ENCODE measurements at places on chromosomes 11 and 22.

- H3K4me1 ChIP-seq = peaks cover 29% of the 10 kb centered on the region
- H3K27ac ChIP-seq = no peak overlapping the region
- no peaks in the 10 kb centered on the region for H3K27me3 ChIP-seq
- H3K36me3 ChIP-seq = peaks cover 2% of the 10 kb centered on the region
Measured at GRCh38 chr22:39473851-39474250, 17.0 kb downstream of the MGAT3 start.

DNA sequence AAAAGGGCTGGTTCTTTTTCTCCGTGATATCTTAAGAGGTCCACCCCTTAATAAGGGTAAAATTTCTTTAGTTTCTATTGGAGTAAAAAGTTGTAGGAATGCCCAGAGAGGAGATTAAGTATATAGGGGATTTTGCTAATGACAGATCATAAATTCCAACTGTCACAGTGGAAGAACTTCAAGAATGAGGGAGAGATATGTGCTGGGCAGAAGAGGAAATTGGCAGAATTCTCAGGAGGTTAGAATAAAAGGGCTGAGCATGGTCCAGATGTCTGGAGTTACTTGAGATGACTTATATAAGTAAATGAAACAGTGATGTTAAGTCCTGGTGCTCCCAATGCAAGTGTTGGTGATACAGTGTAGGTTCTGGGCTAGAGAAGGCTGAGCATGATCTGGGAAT, 417.6 kb upstream of the ARHGAP42 start:
- no peak overlapping the region for H3K27ac ChIP-seq
- H3K36me3 ChIP-seq = no peaks in the 10 kb centered on the region
- H3K27me3 ChIP-seq = no peaks in the 10 kb centered on the region
- DNase-seq = no peak

DNA sequence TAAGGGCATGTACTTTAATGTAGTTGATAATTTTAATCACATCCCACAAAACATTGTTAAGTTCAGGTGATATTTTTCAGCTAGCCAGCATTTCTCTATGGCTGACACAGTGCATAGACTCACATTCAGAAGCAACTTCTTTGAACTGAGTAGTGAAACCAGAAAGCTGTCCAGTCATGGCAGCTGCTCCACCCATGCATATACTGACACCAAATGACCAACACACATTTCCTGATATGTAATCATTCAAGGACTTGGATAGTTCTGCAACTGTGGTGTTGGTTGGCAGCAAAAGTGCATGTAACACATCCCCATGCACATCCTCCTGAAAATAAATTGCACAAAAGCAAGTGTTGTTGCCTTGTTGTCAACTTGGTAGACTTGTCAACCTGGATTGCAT, 39.7 kb downstream of the CALCA start:
- no peaks in the 10 kb centered on the region for H3K4me1 ChIP-seq
- H3K36me3 ChIP-seq = peaks cover 11% of the 10 kb centered on the region
- no peak overlapping the region for H3K27ac ChIP-seq
- no peaks in the 10 kb centered on the region for H3K27me3 ChIP-seq
- H3K4me3 ChIP-seq = no peak overlapping the region
- DNase-seq = no peak

GRCh38 chr11:28679795-28680468, 571.7 kb downstream of the METTL15 start:
- no peaks in the 10 kb centered on the region for H3K36me3 ChIP-seq
- no peak overlapping the region for H3K27ac ChIP-seq
- H3K4me3 ChIP-seq = no peak overlapping the region
- H3K27me3 ChIP-seq = no peaks in the 10 kb centered on the region
- H3K4me1 ChIP-seq = no peaks in the 10 kb centered on the region

DNA sequence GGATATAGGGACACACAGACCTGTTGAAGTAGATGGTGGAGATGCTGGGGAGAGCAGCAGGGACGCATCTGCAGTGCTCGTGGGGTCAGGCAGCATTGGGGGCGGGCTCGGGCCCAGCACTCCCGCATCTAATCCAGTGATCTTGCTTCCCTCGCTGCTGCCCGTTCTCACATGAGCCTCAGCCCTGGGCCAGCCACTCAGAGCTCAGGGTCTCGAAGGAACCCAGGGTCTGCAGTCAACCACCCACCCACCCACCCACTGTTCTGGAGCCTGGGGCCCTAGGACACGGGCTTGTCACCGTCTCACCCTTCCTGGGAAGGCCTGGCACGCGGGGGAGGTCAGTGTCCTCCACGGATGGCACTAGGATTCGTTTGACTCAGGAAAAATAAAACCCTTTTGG, 406.0 kb downstream of the TBC1D22A start:
- DNase-seq = no peak
- H3K4me1 ChIP-seq = no peaks in the 10 kb centered on the region
- peaks cover 2% of the 10 kb centered on the region for H3K36me3 ChIP-seq
- no peaks in the 10 kb centered on the region for H3K27me3 ChIP-seq
- H3K27ac ChIP-seq = no peak overlapping the region

DNA sequence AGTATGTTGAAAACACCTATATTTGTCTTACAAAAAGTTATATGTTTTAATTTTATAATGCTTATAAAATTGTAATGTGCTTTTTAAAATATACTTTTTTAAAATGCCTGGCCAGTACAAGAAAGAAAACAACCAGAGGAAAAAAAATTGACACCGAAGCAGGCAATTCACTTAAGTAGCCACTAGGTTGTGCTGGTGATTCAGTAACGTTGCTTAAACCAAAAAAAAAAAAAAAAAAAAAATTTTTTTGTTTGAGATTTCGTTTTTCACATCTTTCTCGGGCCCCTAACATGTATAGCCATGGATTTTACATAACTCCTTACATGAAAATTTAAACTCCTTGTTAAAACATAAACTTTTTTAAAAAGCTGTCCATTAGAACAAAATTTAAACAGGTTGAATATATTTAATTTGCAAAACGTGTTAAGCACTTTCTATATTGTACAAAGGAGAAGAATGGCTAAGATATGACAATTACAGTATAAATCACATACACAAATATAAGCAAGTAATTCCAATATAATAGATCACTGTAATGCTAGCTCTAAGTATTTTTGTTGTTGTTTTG, 9.2 kb downstream of the OR8B4 start:
- no peak overlapping the region for H3K4me3 ChIP-seq
- no peaks in the 10 kb centered on the region for H3K4me1 ChIP-seq
- no peak overlapping the region for H3K27ac ChIP-seq

DNA sequence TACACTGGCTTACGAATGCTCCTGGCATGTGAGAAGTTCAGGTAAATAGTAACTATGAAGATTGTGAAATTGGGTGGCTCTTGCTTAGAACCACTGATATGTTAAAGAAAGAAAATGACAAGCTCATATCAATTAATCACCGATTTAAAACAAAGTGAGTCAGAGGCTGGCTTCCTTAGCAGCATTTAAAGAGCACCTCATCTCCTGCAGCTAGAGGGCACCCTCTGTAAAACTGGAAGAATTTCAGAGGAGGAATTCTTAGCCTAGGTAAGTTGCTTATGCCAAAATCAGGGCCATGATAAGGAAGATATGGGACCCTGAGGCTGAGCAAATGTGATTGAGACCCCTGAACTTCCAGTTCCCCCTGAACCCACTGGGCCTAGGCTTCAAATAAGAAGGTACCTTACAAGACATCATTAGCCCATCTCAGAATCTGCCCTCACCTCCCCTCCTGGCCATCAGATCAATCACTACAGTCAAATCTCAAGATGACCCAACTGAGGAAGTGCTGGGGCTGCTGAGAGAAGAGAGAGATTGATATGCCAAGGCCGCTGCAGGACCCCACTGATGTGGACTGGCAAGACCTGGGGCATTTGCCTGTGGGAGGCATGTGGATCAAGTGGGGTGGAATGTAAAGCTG, 8.6 kb upstream of the CD3E start:
- DNase-seq = peak; percentile 62
- no peaks in the 10 kb centered on the region for H3K36me3 ChIP-seq
- H3K27ac ChIP-seq = no peak overlapping the region
- H3K4me3 ChIP-seq = no peak overlapping the region
- no peaks in the 10 kb centered on the region for H3K27me3 ChIP-seq

DNA sequence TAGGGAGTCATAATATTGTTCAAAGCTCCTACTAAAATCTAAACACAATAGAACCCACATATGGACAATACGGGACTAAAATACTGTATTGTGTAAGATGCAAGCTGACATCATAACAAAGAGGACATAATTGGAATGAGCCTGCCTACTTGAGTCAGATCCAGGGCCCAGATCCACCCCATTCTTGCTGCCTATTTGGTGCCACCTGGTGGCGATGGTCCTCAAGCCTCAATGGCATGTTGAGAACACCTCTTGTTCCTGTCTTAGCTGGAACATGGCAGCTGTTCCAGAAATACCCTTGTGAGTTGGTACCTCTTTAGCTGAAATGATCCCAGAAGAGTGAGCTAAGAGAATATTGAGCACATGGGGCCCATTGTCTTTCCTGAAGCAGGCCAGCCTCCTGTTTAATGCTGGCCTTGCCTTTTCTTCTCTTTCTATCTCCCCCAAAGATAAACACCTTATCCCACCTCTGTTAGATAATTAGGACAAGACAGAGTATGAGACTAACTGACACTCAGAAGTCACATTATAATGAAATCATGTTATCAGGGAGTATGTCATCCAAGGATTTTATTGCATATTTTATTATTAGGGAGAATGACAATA, 680.9 kb upstream of the ANO5 start:
- H3K27me3 ChIP-seq = no peaks in the 10 kb centered on the region
- H3K4me1 ChIP-seq = no peaks in the 10 kb centered on the region
- H3K27ac ChIP-seq = no peak overlapping the region
- no peak overlapping the region for H3K4me3 ChIP-seq
- H3K36me3 ChIP-seq = no peaks in the 10 kb centered on the region
- peak; percentile 36 for DNase-seq

GRCh38 chr11:68575025-68575665, 109.2 kb upstream of the GAL start:
- H3K27me3 ChIP-seq = no peaks in the 10 kb centered on the region
- no peak for DNase-seq
- peaks cover 73% of the 10 kb centered on the region for H3K36me3 ChIP-seq
- H3K27ac ChIP-seq = no peak overlapping the region
- no peaks in the 10 kb centered on the region for H3K4me1 ChIP-seq
- H3K4me3 ChIP-seq = no peak overlapping the region

DNA sequence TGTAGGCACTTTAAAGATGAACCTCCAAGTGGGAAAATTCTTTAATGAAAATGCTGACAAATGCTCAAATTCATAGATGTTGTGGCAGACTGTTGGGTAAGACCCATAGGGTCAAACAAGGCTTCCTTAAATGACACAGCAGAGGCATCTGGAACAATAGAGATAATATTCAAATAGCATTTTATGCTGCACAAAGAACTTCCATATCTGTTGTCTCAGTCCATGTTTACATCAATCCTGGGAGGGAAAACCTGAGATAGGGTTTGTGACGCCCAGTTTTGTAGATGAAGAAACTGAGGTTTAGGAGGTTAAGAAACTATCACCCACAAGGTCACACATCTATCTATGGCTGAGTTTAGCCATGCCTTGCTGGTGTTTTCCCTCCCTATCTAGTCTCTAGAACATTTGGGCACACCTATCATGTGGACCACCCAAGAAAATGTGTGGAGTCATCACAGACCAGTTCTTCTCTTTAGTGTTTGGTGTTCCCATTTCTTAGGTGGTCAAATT, 106.4 kb downstream of the EHF start:
- no peaks in the 10 kb centered on the region for H3K4me1 ChIP-seq
- H3K27ac ChIP-seq = no peak overlapping the region
- no peaks in the 10 kb centered on the region for H3K36me3 ChIP-seq

- no peaks in the 10 kb centered on the region for H3K27me3 ChIP-seq
- peaks cover 65% of the 10 kb centered on the region for H3K36me3 ChIP-seq
- H3K4me1 ChIP-seq = peaks cover 71% of the 10 kb centered on the region
- H3K4me3 ChIP-seq = no peak overlapping the region
Measured at GRCh38 chr22:46289244-46289891, 7.3 kb upstream of the GTSE1 start.

GRCh38 chr11:114068327-114068726, 8.8 kb downstream of the ZBTB16 start:
- H3K36me3 ChIP-seq = peaks cover 22% of the 10 kb centered on the region
- H3K4me3 ChIP-seq = no peak overlapping the region
- H3K27me3 ChIP-seq = peaks cover 6% of the 10 kb centered on the region
- H3K4me1 ChIP-seq = peaks cover 27% of the 10 kb centered on the region
- no peak overlapping the region for H3K27ac ChIP-seq

- no peaks in the 10 kb centered on the region for H3K36me3 ChIP-seq
- no peak overlapping the region for H3K27ac ChIP-seq
- no peak overlapping the region for H3K4me3 ChIP-seq
- no peaks in the 10 kb centered on the region for H3K4me1 ChIP-seq
- DNase-seq = no peak
- no peaks in the 10 kb centered on the region for H3K27me3 ChIP-seq
Measured at GRCh38 chr11:74703211-74703610, 28.0 kb downstream of the CHRDL2 start.

DNA sequence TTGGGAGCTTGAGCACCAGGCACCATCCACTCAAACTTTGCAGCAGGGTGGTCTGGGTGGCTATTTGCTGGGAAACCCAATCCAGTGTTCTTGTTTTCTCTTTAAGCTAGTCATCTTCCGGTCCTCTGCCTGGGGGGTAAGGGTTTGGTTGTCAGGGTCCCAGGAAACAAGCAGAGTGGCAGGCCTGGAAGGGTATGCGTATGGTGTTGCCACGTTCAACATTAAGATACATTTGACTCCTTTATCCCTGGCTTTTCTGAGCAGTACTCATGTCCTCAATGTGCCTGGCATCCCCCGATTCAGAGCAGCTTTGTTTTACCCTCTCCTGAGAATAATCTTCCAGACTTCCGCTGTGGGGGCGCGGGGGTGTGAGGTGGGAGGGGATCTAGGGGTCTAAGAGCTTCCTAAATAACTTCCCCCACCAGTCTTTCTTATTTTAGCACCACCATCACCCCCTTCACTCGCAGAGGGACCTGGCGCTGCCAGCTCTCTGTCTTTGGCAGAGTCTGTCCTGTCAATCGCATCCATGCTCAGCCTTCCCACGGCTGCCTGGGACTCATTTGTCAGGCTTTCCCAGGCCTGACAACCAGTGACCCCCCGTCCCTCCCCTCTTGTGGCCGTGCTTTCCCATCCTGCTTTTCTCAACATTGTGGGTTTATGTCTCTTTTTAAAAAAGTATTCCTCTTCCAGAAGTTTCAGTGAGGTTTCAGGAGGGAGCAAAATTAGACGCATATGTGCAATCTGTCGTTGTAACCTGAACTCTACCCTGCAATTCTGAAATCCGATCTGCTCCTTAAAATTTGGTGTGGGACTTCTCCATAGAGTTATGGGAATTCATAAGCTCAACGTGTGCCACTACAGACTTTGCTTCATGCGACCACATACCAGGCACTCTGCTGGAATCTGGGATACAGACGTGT, 27.0 kb upstream of the RBFOX2 start:
- H3K27me3 ChIP-seq = peaks cover 7% of the 10 kb centered on the region
- DNase-seq = no peak
- H3K27ac ChIP-seq = no peak overlapping the region
- H3K4me1 ChIP-seq = peaks cover 10% of the 10 kb centered on the region
- H3K4me3 ChIP-seq = no peak overlapping the region

- H3K4me3 ChIP-seq = no peak overlapping the region
- H3K27me3 ChIP-seq = peaks cover 23% of the 10 kb centered on the region
- H3K27ac ChIP-seq = no peak overlapping the region
- H3K4me1 ChIP-seq = no peaks in the 10 kb centered on the region
- no peaks in the 10 kb centered on the region for H3K36me3 ChIP-seq
Measured at GRCh38 chr11:13118194-13118593, 109.1 kb downstream of the RASSF10 start.

Measured in activated CD8-positive, alpha-beta T cell treated with anti-CD3 and anti-CD28 coated beads, Interleukin-2, amount 10 ng/mL, durations not matched to agents 7 days and 5 days (primary cell).